Glomerular endothelial cell (primary cell): ENCODE measurements at places on chromosomes 12 and 14. TPM values are rescaled to one million over a fixed set of nuclear protein-coding genes. Genes with fewer than 3 reads are reported as not detected.

APOF gene
- total RNA-seq: not detected in 2 replicates

KCNH3 gene
- not detected in 2 replicates for total RNA-seq

RBP5 gene
- 5.5 TPM in 1 of 2 replicates, not detected in the other for total RNA-seq

KLRF1 gene
- not detected in 2 replicates for total RNA-seq

DTX1 gene
- 0.34 and 3.2 TPM in 2 replicates for total RNA-seq

AQP6 gene
- total RNA-seq: not detected in 2 replicates

NDUFB1 gene
- 312 and 378 TPM in 2 replicates for total RNA-seq

LBHD2 gene
- total RNA-seq: not detected in 2 replicates

TEX52 gene
- not detected in 2 replicates for total RNA-seq

DPPA3 gene
- not detected in 2 replicates for total RNA-seq

GPR135 gene
- total RNA-seq: 0.97 and 4.8 TPM in 2 replicates

A2M gene
- total RNA-seq: 74.4 and 117 TPM in 2 replicates

FAIM2 gene
- total RNA-seq: not detected in 2 replicates

C12orf56 gene
- total RNA-seq: not detected in 2 replicates

CCDC38 gene
- total RNA-seq: 0.24 TPM in 1 of 2 replicates, not detected in the other

OR4Q2 gene
- total RNA-seq: not detected in 2 replicates

ATXN7L3B gene
- 21.7 and 25.7 TPM in 2 replicates for total RNA-seq

SPX gene
- total RNA-seq: 0.63 and 0.88 TPM in 2 replicates

CLEC2A gene
- not detected in 2 replicates for total RNA-seq

RNASE2 gene
- total RNA-seq: not detected in 2 replicates

GEMIN2 gene
- 9.3 and 24.3 TPM in 2 replicates for total RNA-seq

EGLN3 gene
- total RNA-seq: 1.3 and 2.9 TPM in 2 replicates

INHBC gene
- total RNA-seq: not detected in 2 replicates

GALNT16 gene
- total RNA-seq: 0.70 and 1.3 TPM in 2 replicates

CDC42BPB gene
- total RNA-seq: 130 and 191 TPM in 2 replicates

NUAK1 gene
- total RNA-seq: 55.3 and 68.8 TPM in 2 replicates

GRIP1 gene
- 0.39 and 0.88 TPM in 2 replicates for total RNA-seq

CCDC196 gene
- not detected in 2 replicates for total RNA-seq

LEMD3 gene
- total RNA-seq: 12.3 and 28.3 TPM in 2 replicates

CTSG gene
- total RNA-seq: not detected in 2 replicates

DNAJC22 gene
- 0.48 and 1.2 TPM in 2 replicates for total RNA-seq

KRT78 gene
- total RNA-seq: not detected in 2 replicates

OR6C76 gene
- not detected in 2 replicates for total RNA-seq

TMPRSS12 gene
- total RNA-seq: not detected in 2 replicates

C3AR1 gene
- total RNA-seq: 0.44 TPM in 1 of 2 replicates, not detected in the other

PMCH gene
- not detected in 2 replicates for total RNA-seq

PPP1R1A gene
- 0.15 TPM in 1 of 2 replicates, not detected in the other for total RNA-seq

SCYL2 gene
- 41.9 and 59.4 TPM in 2 replicates for total RNA-seq

ADAM21 gene
- total RNA-seq: 0.12 and 0.19 TPM in 2 replicates

RND1 gene
- 4.7 and 14.9 TPM in 2 replicates for total RNA-seq

TRHDE gene
- 1.5 and 2.9 TPM in 2 replicates for total RNA-seq

TESPA1 gene
- total RNA-seq: not detected in 2 replicates

SPIC gene
- total RNA-seq: not detected in 2 replicates

FBXO34 gene
- total RNA-seq: 15.1 and 17.3 TPM in 2 replicates

TSPAN19 gene
- 0.35 TPM in 1 of 2 replicates, not detected in the other for total RNA-seq

KRT2 gene
- total RNA-seq: not detected in 2 replicates

SLCO1B1 gene
- total RNA-seq: not detected in 2 replicates

LRTM2 gene
- total RNA-seq: not detected in 2 replicates

TAS2R42 gene
- not detected in 2 replicates for total RNA-seq

COL2A1 gene
- not detected in 2 replicates for total RNA-seq

MLF2 gene
- total RNA-seq: 186 and 229 TPM in 2 replicates

CAPZA3 gene
- not detected in 2 replicates for total RNA-seq

WSCD2 gene
- total RNA-seq: not detected in 2 replicates

RIMBP2 gene
- not detected in 2 replicates for total RNA-seq

RNASE4 gene
- 4.0 and 7.8 TPM in 2 replicates for total RNA-seq

CRACR2A gene
- total RNA-seq: 6.7 and 7.9 TPM in 2 replicates

TPH2 gene
- total RNA-seq: not detected in 2 replicates
